SJCRH30 (cell line): ENCODE measurements at places on chromosomes 4 and X. TPM values are rescaled to one million over a fixed set of nuclear protein-coding genes. Genes with fewer than 3 reads are reported as not detected.

GRCh38 chrX:19017271-19017670 lies 33.4 kb upstream of the PHKA2 start:
- DNase-seq, result peak; percentile 50

DNA sequence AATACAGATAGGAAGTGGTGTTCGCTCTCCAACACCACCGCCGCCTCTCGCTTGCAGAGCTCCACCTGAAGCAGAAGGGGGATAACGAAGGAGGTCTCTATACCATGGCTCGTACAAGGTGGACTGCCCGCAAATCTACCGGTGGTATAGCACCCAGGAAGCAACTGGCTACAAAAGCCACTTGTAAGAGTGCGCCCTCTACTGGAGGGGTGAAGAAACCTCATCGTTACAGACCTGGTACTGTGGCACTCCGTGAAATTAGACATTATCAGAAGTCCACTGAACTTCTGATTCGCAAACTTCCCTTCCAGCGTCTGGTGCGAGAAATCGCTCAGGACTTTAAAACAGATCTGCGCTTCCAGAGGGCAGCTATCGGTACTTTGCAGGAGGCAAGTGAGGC lies 5.2 kb upstream of the BMP15 start:
- DNase-seq, result peak; percentile 17

DNA sequence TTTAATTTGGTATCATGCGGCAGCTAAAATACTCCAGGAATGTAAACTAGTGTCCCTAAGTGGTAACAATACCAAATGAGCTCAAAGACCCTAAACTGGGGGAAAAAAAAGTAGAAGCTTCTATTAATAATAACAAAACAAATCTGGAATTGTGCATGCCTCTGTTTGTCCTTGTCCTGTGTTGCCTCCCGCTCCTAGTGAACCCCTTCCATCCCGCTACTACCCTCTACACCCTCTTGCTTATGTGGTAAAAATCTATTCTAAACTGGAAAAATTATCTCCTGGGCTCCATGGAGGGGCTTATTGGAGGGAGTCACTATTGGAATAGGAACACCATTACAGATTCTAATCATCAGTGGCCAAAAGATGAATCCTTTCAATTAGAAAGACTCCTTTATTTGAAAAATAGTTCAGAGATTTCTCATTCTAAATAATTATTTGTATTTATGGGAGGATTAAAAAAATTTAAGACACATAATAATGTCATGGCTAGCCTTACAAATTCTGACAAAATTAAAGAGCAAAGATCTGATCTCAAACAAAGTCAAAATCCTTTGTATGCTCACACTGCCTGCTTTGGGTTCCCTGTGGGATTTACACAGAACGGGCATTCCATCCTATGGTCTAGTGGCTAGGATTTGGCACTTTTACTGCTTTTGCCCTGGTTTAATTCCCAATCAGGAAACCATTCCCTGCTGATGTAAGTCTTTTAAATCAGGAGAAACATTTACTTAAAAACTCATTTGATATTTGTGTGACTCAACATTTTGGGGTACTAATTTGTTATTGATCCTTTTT lies 34.7 kb upstream of the FMR1 start:
- no peak for DNase-seq

GRCh38 chr4:84944947-84945346 lies 21.5 kb downstream of the WDFY3 start:
- no peak for DNase-seq

- no peak for DNase-seq
Measured at GRCh38 chr4:175954685-175955084, 111.0 kb upstream of the WDR17 start.

DNA sequence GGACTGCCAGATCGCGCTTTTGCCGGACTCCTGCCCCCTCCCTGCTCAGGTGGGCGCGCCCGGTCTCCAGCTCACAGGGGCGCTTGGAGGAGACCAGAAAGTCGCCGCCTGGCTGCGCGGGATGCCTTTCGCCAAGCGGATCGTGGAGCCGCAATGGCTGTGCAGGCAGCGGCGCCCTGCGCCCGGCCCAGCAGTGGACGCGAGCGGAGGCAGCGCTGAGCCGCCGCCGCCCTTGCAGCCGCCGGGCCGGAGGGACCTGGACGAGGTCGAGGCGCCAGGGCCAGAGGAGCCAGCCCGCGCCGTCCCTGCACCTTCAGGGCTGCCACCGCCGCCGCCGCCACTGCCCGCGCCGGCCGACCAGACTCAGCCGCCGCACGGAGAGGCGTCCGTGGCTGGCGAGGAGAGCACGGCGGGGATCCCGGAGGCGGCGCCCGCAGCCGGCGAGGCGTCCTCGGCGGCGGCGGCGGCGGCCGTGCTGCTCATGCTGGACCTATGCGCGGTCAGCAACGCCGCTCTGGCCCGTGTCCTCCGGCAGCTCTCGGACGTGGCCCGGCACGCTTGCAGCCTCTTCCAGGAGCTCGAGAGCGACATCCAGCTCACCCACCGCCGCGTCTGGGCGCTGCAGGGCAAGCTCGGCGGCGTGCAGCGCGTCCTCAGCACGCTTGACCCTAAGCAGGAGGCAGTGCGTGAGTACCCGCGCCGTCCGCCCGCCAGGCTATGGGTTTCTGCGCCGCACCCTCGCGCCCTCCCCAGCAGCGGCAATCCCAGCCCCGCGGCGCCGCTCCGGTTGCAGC lies 834 bp downstream of the NHS start:
- DNase-seq, result no peak

- DNase-seq, result no peak
Measured at GRCh38 chr4:98778206-98778605, 119.8 kb upstream of the TSPAN5 start.

DNA sequence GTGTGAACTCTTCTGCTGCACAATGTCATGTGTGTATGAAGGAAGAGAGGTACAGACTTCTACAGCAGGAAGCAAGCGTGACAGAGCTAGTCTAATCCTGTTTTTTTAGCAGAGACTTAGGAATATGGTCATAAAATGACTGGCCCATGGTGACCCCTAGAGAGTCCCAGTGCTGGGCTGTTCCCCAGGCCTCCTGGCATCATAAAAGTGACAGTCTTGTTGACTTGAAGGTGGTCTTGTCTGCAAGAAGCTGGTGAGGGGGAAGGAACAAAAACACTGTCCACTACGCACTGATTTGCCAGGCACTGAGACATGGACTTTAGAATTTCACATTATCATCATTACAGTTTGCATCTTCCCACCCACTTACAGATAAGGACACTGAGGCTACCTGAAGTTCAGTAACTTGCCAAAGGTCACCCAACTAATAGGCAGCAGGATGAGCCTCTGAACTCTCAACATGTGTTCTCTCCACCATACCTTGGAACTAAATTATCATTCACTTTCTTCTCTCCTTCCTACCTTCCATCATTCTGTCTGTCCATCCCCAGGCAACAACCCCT lies 63.0 kb downstream of the HADH start:
- no peak for DNase-seq

- DNase-seq, result peak; percentile 26
Measured at GRCh38 chr4:4854649-4855295, 4.7 kb upstream of the MSX1 start.

- no peak for DNase-seq
Measured at GRCh38 chr4:44162538-44163270, 285.9 kb downstream of the KCTD8 start.

Gene CDS1
- 1.5 and 1.6 TPM in 2 replicates for total RNA-seq

Gene FRYL
- total RNA-seq, result 57.3 and 67.7 TPM in 2 replicates

Gene MAGEA2B
- total RNA-seq, result 2.2 and 4.7 TPM in 2 replicates

Gene BMP3
- total RNA-seq, result 0.53 and 0.59 TPM in 2 replicates

Gene PAK3
- 4.1 and 5.2 TPM in 2 replicates for total RNA-seq
